ENCODE measurements at places on chromosomes 16 and 17.

DNA sequence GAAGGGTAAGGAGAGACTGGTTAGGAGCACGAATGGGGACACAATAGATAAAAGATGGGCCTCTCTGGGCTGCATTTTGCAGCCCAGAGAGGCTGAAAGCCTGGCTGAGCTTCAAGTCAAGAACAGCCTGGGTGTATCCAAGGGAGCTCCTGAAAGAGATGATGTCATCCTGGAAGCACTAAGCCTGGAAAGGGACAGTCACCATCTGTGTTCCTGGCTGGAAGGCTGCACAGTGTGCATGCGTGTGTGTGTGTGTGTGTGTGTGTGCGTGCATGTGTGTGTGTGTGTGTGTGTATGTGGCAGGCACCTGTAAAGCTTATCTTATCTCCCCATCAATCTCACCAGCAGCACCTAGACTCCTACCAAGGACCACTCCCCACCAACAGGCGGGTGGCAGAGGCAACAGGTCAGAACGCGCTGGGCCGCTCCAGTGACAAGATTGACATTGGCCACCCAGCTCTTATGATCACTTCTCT is 44.1 kb downstream of the COG7 start:
- DNase-seq, result no peak

GRCh38 chr16:49498666-49499413 is 125.2 kb downstream of the C16orf78 start:
- no peak for DNase-seq

- no peak for DNase-seq
These were observed 843 bp downstream of the ZNF174 start for GRCh38 chr16:3401719-3402397.

- no peak for DNase-seq
These were observed 24.6 kb upstream of the FAAP100 start for GRCh38 chr17:81576621-81577277.

DNA sequence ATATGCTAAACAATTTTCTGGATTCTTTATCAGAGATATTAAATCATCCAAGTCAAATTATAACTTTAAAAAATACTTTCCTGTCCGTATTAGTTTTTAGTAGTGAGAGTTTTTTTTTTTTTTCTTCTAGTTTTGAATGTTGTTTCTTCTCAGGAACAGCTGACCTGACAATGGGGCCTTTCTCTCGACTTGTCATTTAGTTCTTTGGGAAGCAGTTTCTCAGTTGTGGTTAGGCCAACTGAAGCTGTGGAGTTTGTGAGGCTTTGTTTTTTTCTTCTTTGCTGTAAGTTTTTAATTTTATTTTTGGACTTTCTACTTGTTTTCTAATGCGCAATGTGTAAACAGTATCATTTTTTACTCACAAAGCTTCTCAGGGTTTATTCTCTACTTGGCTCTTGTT is 140.8 kb downstream of the FTO start:
- DNase-seq, result no peak

DNA sequence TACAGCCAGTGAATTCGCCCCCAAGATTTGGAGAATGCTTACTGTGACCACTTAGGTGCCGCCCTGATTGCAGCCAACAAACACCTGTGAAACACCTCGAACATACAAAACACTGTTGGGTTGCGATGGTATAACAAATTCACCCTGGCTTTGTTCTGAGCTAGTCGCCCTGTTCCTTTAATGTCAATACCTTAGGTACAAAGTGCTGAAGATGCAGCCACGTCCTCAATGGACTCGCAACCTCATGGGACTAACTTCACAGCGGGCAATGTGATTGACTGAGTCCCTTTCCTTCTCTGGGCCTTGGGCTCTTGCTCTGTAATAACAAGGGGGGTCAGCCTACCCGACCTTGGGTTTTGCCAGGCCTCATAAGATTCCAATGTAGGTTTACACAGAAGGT is 28.9 kb upstream of the GOSR2 start:
- DNase-seq, result no peak

- no peak for DNase-seq
These were observed 319.2 kb downstream of the SOX9 start for GRCh38 chr17:72439893-72440502.

GRCh38 chr17:489758-490329 is 137.2 kb upstream of the RPH3AL start:
- peak; percentile 50 for DNase-seq

- no peak for DNase-seq
These were observed 3.0 kb downstream of the CDT1 start for GRCh38 chr16:88806491-88807111.

- DNase-seq, result no peak
These were observed 19.6 kb downstream of the ZFPM1 start for GRCh38 chr16:88472637-88473205.

DNA sequence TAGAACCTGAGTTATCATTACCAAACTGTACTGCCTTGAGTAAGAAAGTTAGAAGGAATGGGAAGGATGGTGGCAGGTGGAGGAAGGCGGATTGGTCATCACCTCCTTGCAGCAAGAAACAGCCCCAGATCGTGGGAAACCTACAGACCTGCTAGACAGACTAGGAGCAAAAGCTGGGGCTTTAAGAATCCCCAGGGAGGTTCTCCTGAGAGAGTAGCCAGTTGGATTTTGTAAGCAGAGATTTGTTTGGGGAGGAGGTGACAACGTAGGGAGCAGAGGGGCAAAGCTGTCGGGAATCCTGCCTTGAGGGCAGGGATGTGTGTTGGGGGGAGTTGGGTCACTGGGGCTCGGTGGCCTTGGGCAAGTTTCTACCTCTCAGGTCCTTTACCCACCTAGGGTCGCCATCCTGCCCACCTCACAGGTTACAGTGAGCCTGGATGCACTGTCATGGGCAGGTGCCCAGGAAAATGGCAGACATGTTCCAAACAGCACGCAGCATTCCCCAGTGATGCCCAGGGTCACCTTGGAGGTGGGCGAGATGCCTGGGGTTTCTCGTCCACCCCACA is 49.2 kb upstream of the STH start:
- DNase-seq, result no peak

DNA sequence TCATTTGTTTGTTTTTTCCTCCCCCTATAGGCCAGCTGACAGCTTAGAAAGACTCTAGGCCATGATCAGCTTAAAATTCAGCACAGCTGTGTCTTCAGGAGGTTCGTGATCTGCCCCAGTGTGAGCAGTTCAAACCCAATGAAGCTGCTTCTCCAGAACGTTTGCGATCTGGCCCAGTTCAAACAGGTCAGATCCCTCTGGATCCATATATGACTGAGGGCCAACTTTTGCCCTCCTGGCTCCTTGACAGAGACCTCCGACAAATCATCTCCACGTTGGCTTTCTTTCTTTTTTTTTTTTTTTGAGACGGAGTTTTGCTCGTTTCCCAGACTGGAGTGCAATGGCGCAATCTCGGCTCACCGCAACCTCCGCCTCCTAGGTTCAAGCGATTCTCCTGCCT is 50.2 kb upstream of the ATF7IP2 start:
- DNase-seq, result no peak

DNA sequence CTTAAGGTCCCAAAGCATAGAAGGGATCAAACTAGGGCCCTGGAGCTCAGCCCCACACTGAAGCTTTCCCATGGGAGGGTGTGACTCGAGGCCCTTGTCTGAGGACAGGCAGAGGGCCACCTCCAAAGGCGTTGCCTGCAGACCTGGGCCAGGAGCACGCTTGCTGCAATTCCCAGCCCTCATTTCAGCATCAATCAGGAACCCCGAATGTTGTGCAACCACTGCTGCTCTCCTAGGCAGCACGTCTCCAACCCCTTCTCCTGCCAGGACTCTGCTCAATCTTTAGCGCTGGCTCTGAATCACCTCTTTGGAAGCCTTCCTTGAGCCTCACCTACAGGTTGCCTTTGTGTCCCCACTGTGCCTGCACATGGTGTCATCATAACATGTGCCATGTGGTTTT is 14.0 kb upstream of the ATP2C2 start:
- DNase-seq, result no peak

GRCh38 chr17:68382582-68383085 is 74.7 kb downstream of the WIPI1 start:
- no peak for DNase-seq

- DNase-seq, result no peak
These were observed 25.2 kb upstream of the GSE1 start for GRCh38 chr16:85587762-85588556.

- DNase-seq, result no peak
These were observed 38.9 kb upstream of the SNN start for GRCh38 chr16:11629071-11630030.

DNA sequence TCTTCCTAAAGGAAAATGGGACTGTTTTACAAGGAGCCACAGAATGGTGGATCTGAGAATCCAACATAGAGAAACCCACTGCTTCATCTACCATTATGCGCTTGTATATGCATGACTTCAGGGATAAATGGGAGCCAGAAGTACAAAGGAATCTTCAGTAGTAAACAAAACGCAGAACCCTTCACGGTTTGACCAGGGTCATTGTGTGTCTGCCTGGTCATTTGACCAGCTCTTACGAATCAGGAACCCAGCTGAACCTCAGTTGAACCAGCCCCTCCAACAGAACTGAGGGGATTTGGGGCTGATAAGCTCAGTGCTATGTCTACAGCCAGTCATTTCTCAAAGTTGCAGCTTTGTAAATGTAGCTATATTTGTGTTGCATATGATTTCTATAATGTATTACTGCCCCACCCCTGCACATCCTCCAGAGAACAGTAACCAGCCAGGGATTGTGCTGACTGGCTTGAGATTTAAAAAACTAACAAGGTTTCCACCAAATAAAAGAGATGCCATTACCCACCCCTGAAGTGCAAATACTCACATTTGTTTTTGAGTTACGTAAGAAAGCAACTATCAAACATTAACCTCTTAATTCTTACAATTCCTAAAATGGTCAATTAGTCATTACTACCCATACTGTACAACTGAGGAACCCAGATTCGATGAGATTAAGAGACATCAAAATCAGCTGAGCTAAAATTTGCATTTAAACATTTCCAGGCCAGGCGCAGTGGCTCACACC is 6.3 kb downstream of the CMTM4 start:
- no peak for DNase-seq

DNA sequence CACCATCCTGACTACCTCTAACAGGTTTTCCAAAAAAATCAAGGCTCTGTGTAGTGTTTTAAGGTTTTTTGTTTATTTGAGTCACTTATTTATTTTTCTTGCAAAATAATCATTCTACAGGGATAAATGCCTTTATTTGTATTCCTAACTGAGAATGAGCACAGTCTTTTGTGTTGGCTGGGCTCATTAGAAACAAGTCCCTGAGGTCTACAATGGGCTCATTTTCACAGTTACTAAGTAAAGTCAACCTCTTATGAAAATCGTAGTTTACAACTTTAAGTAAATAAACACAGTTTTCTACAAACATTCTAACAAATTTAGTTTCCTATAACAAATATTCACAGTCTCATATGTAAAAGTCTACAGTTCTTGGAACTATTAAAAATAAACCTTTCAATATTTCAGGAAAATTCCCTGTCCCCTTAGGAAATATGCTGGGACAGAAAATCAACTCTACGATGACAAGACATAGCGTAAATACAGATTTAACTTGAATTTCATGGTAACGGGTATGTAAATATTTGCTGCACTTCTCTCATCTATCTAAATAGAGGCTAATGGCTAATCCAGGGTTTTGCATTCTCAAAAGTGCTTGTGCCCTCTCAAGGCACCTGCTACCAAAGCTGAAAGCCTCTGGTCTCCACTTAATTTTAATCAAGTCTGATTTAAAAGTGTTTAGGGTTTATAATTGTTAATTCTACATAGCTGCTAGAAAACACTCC is 31.5 kb upstream of the CDH5 start:
- no peak for DNase-seq

GRCh38 chr16:11707679-11708197 is 34.9 kb downstream of the TXNDC11 start:
- no peak for DNase-seq

GRCh38 chr16:30068750-30069610 is 3.4 kb downstream of the ALDOA start:
- peak; percentile 57 for DNase-seq

DNA sequence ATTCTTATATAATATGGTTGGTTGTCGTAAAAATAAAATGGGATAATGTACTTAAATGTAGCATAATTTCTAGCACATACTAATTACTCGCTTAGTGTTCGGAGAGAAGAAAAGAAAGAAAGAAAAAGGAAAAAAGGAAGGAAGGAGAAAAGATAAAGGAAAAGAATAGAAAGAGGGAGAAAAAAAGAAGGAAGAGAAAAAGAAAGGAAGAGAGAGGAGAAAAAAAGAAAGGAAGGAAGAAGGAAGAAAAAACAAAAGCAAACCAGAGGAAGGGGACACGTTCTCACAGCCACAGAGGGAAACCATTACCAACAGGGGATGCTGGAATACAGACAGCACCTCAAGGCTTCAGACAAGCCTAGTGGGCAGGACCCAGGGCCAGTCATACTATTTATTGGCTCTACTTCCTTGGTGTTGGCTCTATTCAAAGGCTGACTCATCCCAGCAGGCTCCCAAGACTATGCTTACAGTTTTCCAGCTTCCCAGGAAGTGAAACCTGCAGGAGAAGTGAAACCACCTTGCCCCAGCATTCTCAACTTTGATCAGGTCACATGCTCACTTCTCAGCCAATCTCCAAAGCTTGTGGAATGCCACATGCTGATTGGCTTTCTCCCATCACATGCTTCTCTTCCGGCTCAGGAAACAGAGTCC is 273.5 kb upstream of the IRX5 start:
- DNase-seq, result no peak
